ENCODE measurements at places on chromosomes 11 and 22. TPM values are rescaled to one million over a fixed set of nuclear protein-coding genes. Genes with fewer than 3 reads are reported as not detected.

SPI1 gene
- total RNA-seq: 17.6 TPM

FAT3 gene
- 15.5 TPM for total RNA-seq

DUSP8 gene
- total RNA-seq: 3.5 TPM

ST14 gene
- 1.2 TPM for total RNA-seq

ZNRF3 gene
- total RNA-seq: 28.7 TPM

ATM gene
- 28.3 TPM for total RNA-seq

TMEM45B gene
- not detected for total RNA-seq

KRTAP5-11 gene
- total RNA-seq: not detected

DNA sequence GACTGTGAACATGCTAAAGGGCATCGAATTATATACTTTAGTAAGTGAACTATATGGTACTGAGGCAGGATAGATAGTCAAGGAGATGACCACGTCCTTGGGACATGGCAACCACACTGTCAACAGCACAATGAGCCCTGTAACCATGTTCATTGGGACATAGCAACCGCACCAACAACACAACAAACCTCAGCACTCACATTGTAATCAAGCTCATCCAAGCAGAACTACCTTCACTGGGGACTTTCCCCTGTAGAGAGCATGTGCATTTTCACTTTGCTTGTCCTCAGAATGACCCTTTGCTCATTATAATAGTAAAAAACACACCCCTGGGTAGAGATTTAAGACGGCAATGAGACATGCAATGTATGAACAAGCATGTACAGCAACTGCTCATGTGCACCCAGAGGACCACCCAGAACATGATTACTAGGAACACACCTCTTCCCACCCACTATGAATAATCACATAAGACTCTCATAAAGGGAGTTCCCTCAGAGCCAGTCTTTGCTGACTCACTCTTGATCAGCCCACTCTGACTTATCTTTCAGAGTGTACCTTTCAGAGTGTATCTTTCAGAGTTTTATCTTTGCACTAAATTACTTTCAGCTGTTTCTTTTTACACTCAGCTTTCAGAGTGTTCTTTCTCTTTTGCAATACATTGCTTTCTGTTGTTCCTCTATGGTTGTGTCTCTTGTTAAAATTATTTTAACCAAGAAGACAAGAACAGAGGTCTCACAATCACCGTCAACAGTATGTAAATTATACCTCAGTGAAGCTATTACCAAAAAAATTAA, 4.1 kb upstream of the PLAAT2 start:
- H3K36me3 ChIP-seq: no peaks in the 10 kb centered on the region
- H3K4me3 ChIP-seq: no peak overlapping the region
- no peaks in the 10 kb centered on the region for H3K27me3 ChIP-seq

- no peak overlapping the region for H3K4me3 ChIP-seq
- no peak overlapping the region for H3K27ac ChIP-seq
- H3K4me1 ChIP-seq: no peaks in the 10 kb centered on the region
- no peak for DNase-seq
- no peaks in the 10 kb centered on the region for H3K27me3 ChIP-seq
These were observed 192.2 kb downstream of the UVRAG start for GRCh38 chr11:76007166-76007565.

DNA sequence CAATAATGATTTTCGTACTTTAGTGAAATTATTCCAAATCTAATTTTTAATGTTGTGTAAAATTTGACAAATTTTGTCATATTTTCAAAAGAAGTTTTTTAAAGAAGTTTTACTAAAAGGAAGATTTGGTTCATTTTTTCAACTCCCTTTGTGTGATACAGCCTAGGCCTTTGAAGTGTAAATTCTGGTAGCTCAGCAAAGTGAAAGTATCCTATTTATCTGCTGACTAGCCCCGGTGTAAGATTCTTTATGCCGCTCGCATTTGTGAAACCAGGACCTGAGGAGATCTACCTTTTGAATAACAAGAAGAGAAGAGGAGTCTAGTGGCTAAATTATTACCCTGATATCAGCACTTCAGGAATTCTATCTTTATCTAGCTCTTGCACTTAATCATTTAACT, 177.4 kb downstream of the JRKL start:
- peak overlapping the region; percentile 21 for H3K4me3 ChIP-seq
- H3K27me3 ChIP-seq: no peaks in the 10 kb centered on the region
- H3K27ac ChIP-seq: no peak overlapping the region
- no peaks in the 10 kb centered on the region for H3K4me1 ChIP-seq
- DNase-seq: no peak
- no peaks in the 10 kb centered on the region for H3K36me3 ChIP-seq

- H3K4me3 ChIP-seq: no peak overlapping the region
- DNase-seq: no peak
- no peaks in the 10 kb centered on the region for H3K27me3 ChIP-seq
These were observed 57.9 kb downstream of the C11orf58 start for GRCh38 chr11:16796311-16796710.

DNA sequence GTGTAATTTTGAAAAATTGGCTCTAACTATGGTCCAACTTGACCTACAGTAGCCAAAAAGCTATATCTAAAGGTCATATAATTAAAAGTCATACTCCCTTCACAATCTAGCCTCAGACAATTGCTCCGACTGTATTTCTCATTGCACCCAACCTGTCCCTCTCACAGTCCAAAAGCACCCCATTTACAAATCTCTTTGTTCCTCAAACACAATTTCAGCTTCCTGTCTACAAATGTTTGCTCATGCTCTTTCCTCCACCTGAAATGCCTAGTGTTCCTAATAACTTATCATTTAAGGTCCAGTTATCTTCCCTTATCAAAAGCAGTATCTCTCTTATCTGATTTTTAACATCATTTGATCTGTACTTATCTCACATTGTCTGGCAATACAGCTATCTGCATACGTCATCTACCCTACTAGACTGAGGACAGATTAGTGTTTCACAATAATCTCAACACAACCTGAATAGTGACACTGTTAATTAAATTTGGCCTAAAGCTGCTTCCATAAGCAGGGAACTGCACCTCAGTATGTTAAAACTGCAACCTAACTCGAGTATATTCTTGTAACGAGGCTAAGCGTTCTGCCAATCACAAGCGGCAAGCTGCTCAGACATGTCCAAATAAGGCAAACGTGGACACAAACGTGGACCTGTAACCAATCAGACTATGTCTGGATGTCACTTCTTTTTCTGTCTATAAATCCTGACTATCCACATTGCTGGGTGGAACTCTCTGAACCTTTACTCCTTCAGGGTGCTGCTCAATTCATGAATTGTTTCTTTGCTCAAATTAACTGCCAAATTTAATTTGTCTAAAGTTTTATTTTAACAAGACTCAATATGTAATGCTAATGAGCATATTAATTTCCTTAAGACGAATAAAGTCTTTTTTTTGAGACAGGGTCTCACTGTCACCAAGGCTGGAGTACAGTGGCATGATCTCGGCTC, 15.9 kb downstream of the PICALM start:
- H3K4me1 ChIP-seq: peaks cover 85% of the 10 kb centered on the region
- no peak overlapping the region for H3K27ac ChIP-seq
- H3K4me3 ChIP-seq: no peak overlapping the region
- H3K27me3 ChIP-seq: no peaks in the 10 kb centered on the region

DNA sequence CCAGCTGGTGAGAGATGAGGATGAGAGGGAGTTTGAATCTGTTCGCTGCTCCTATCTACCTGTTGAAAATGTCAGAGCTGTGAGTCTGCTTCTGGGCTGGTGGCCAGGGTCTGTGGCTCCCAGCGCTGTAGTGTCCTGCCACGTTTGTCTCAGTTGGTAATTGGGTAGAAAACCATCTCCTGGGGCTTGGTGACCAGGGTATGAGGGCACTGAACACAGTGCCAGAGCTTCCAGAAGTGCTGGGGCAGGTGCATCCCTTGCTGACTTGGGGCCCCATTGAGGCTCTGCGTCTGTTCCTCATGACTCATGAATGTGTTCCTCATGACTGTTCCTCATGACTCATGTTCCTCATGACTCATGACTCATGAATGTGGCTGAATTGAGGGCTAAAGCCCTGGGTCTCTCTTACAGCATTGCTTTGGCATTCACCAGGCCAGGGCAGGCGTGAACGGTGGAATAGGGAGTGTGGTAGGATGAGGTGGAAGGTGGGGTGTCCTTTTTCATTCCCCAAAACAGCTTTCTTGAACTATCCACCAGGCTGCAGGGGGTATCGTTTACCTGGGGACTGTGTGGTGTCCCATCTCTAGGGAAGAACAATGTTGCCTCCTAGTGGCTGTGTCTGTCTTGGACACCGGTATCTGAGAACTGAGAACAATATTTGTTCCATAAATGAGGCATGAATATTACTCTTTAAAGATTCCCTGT, 139.5 kb downstream of the COMMD9 start:
- H3K27ac ChIP-seq: no peak overlapping the region
- no peaks in the 10 kb centered on the region for H3K36me3 ChIP-seq
- H3K4me1 ChIP-seq: peaks cover 13% of the 10 kb centered on the region
- no peak for DNase-seq

DNA sequence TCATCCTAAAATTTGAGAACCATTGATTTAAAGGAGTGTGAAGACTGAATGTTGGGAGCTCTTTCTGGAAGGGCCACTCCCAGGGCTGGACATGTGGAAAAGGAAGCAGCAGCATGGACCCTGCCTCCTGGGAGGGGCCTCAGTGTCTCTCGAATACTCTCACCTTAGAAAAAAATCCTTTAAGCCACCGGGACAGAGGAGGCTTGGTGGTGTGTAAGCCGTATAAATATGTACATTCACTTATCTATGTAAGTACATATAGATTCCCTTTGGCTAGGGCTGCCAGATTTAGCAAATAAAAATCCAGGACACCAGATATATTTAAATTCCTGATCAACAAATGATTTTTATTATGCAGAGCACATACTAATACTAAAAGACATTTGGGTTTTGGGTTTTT, 17.6 kb downstream of the NTM start:
- H3K27ac ChIP-seq: no peak overlapping the region
- no peak for DNase-seq
- H3K27me3 ChIP-seq: no peaks in the 10 kb centered on the region
- H3K36me3 ChIP-seq: no peaks in the 10 kb centered on the region

- no peak overlapping the region for H3K27ac ChIP-seq
- H3K4me3 ChIP-seq: no peak overlapping the region
- H3K36me3 ChIP-seq: no peaks in the 10 kb centered on the region
- no peak for DNase-seq
- H3K27me3 ChIP-seq: no peaks in the 10 kb centered on the region
These were observed 36.2 kb upstream of the CD5 start for GRCh38 chr11:61065955-61066638.

- no peak overlapping the region for H3K27ac ChIP-seq
- peaks cover 6% of the 10 kb centered on the region for H3K4me1 ChIP-seq
- peaks cover 58% of the 10 kb centered on the region for H3K36me3 ChIP-seq
- no peaks in the 10 kb centered on the region for H3K27me3 ChIP-seq
- no peak overlapping the region for H3K4me3 ChIP-seq
These were observed 7.8 kb upstream of the RANBP1 start for GRCh38 chr22:20107951-20108756.

GRCh38 chr22:41885516-41885915, 29.4 kb downstream of the SHISA8 start:
- H3K36me3 ChIP-seq: peaks cover 98% of the 10 kb centered on the region
- no peaks in the 10 kb centered on the region for H3K27me3 ChIP-seq
- no peak for DNase-seq
- no peaks in the 10 kb centered on the region for H3K4me1 ChIP-seq

GRCh38 chr11:19102521-19102900, 14.5 kb upstream of the ZDHHC13 start:
- DNase-seq: no peak
- no peaks in the 10 kb centered on the region for H3K36me3 ChIP-seq
- H3K4me1 ChIP-seq: no peaks in the 10 kb centered on the region
- no peak overlapping the region for H3K27ac ChIP-seq

DNA sequence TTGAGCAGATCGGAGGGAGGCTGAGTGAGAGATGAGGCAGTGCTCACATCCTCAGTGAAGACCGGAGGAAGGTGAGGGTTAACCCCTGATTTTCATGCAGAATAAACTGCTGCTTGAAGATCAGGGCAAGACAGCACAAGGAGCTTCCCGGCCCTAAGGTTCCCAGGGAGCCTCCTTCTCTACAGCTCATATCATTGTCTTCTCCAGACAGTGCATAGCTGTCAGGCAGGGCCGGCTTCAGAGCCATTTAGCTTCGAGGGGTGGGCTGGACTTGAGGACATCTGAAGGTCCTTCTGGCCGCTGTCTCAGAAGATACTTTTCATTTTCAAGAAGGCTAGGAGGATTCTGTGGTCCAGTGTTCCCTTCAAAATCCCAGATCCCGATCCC, 7.2 kb downstream of the ADAMTS8 start:
- no peaks in the 10 kb centered on the region for H3K27me3 ChIP-seq
- H3K36me3 ChIP-seq: no peaks in the 10 kb centered on the region
- H3K4me3 ChIP-seq: no peak overlapping the region
- peaks cover 46% of the 10 kb centered on the region for H3K4me1 ChIP-seq
- no peak for DNase-seq
- peak overlapping the region; percentile 75 for H3K27ac ChIP-seq

- peaks cover 54% of the 10 kb centered on the region for H3K4me1 ChIP-seq
- no peaks in the 10 kb centered on the region for H3K36me3 ChIP-seq
- DNase-seq: no peak
- no peak overlapping the region for H3K4me3 ChIP-seq
These were observed 5.9 kb downstream of the ABTB2 start for GRCh38 chr11:34351687-34352469.

- DNase-seq: no peak
- peaks cover 5% of the 10 kb centered on the region for H3K4me1 ChIP-seq
- no peak overlapping the region for H3K27ac ChIP-seq
- no peak overlapping the region for H3K4me3 ChIP-seq
- H3K27me3 ChIP-seq: no peaks in the 10 kb centered on the region
These were observed 425.9 kb downstream of the ETS1 start for GRCh38 chr11:128161436-128161835.

DNA sequence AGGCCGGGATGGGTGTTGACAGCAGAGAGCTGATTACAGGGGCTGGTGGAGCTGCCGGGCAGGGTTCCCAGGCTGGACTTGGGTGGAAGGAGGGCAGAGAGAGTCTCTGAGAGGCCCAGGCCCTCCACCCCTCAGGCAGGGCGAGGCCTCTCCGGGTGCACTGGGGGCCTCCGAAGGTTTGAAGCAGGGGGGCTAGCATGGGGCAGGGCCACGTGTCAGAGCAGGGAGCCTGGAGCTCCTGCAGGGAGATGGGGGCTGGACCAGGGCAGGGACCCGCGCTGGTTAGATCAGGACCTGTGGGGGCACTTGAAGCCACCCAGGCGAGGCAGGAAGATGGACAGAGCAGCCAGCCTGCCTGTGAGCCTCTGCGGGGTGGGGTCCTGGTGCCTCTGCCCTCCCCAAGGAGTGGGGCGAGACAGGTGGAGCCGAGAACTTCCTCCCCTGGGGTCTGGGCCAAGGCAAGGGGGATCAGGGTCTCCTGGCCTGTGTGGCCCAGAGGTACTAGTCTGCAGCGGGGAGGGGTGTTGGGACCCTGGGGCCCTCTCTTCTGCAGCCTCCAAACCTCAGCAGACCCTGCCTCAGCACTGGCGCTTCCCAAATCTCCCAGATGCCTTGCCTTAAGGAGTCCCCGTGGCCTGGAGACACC, 911 bp downstream of the PANX2 start:
- DNase-seq: no peak
- peaks cover 9% of the 10 kb centered on the region for H3K27me3 ChIP-seq
- H3K27ac ChIP-seq: no peak overlapping the region
- peaks cover 16% of the 10 kb centered on the region for H3K4me1 ChIP-seq
- peak overlapping the region; percentile 64 for H3K4me3 ChIP-seq

DNA sequence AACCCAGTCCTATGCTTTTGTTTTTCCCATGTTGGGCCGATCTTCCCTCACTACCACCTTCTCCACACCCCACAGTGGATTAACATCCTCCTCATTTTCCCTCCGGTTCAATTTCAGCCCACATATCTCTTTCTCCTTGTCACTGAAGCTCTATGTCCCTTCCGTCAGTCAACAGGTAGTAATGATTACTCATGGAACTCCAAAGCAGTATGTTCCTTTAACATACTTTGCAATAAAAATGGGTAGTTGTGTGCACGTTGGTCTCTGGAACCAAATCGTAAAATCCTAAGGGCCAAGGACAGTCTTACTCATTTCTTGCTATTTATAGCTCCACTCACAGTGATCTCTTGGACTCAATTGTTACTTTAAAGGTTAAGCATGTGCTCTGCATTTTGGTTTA, 20.2 kb downstream of the AMOTL1 start:
- H3K4me3 ChIP-seq: no peak overlapping the region
- no peaks in the 10 kb centered on the region for H3K36me3 ChIP-seq
- H3K27me3 ChIP-seq: no peaks in the 10 kb centered on the region
